Right forelimb (tissue), 1 donor: ENCODE measurements at places on chromosomes 1 and 21.

GRCh38 chr1:184260382-184260781 is 126.4 kb upstream of the C1orf21 start:
- no peak for DNase-seq

DNA sequence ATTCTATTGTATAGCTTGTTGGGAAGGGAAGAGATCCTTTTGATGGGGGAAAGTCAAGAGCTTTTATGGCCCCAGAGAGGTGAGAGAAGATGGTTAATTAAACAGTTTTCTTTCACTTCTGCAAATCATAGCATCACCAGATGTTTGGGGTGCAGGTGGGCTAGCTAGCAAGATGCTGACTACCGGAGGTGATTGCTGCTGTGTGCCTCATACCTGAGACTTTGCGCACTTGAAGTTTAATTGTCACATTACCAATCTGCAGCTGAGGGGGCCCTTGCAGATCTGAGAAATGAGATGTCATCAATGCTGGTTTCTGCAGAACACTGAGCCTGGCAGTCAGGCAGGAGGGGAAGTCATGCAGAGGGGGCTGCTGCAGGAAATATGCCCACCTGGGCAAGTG is 73.9 kb downstream of the SNRPE start:
- no peak for DNase-seq

- DNase-seq, result peak; percentile 78
Observed at GRCh38 chr1:58968360-58968952, 184.6 kb upstream of the JUN start.

- no peak for DNase-seq
Observed at GRCh38 chr1:91513160-91513559, 12.5 kb downstream of the CDC7 start.

GRCh38 chr1:183235503-183235902 is 49.4 kb downstream of the LAMC2 start:
- DNase-seq, result no peak

- DNase-seq, result no peak
Observed at GRCh38 chr1:200917291-200917817, 22.7 kb downstream of the INAVA start.

DNA sequence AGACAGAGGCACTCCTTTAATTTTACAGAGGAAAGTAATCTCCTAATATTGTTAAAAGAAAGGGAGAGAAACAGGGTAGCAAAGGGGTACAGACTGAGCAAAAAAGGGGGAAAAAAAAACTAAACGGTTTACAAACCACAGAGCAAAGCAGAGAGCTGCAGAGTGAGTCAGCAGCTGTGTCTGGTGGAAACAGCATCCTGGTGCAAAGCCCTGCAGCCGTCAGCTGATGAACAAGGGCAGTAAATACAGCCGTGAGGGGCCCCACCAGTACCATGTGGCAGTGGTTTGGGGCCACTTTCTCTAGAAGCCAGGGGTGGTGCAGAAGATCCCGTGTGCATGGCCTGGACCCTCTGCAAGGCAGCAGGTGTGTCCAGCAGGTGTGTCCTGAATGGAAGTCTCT is 111.3 kb downstream of the ERG start:
- DNase-seq, result no peak

DNA sequence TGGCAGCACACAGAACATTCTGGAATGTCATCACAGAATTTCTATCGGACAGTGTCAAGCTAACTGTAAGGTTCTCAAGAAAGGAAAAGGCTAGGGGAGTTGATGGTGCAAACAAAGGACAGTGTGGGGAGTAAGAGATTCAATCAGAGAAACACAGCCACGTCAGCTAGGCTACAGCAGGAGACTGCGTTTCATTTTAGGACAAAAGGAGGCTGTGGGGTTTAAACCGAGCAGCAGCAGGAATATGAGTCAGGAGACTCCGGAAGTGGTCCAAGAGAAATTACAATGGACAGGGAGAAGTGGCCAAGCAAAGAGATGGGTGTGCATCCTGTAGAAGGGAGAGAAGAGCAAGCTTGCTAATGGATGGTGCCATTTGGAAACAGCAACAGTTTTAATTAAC is 37.4 kb upstream of the C1orf198 start:
- no peak for DNase-seq

DNA sequence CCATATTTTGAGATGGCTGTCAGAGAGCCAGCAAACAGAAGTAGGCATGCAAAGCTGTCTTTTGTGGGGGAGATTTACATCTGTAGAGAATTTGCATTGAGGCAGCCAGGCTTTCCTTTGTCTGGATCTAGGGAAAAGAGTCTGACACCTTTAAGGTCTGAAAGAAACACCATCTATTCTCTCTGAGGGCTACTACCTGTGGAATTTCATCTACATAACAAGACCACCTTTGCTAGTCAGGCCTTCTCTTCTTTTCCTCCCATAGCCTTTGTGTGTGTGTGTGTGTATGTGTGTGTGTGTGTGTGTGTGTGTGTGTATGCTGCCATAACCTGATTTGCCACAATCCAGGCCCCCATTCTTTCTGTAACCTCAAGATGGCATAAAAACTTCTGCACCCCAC is 28.4 kb upstream of the DMRTB1 start:
- no peak for DNase-seq

DNA sequence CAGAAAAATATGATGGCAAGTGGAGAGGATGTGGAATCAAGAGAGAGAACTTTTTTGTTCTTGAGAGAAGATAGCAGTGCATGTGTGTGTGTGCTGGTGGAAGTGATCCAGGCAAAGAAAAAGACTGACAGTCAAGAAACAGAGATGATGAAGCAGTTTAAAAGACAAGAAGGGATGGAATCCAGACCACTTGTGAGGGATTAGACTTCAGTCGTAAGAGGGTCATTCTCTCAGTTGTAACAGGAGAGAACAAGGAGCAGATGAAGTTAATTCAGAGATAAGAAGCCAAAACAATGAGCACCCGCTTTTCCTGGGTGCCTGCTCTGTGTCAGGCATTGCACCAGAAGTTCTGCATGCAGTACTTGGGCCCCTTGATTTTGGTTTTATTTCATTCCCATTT is 76.6 kb downstream of the RNF220 start:
- DNase-seq, result no peak

- no peak for DNase-seq
Observed at GRCh38 chr1:25715888-25716287, 84.1 kb upstream of the SELENON start.

DNA sequence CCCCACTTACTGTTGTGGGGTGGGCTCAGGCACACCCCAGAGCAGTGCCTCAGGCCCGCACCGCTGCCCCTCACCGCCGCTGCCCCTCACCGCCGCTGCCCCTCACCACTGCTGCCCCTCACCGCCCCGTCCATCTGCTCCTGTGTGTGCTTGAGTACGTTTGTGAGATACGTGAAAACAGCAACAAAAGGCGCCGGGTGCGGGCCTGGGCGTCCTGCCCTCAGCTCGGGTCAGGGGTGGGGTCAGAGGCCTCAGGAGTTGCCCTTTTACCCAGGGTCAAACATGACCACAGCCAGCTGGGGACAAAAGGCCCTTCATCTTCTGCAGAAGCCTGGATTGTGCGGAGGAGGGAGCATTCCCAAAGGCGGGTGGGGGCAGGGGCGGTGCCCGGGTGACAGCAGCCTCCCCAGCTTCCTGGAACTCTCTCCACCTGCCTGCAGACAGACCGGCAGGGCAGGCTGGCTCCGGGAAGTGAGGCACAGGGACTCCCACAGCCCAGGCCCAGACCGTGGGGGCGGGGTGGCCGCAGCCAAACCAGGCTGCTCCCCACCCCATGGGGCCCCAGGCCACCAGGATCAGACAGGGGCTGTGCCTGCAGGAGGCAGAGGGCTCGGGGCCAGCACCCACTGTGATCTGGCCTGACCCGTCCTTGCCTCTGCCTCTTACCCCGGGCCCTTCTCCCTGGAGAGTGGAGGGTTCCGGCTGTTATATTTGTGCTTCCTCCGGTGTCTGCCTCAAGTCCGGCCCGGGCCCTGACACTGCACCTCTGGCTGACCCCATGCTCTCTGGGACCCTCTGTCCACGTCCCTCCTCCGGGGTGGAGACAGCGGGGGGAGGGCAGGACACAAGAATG is 2.3 kb upstream of the VWA1 start:
- DNase-seq, result peak; percentile 78

- DNase-seq, result no peak
Observed at GRCh38 chr1:25683731-25684130, 67.1 kb downstream of the MAN1C1 start.

GRCh38 chr21:40178726-40179125 is 311.5 kb downstream of the PCP4 start:
- DNase-seq, result no peak

- no peak for DNase-seq
Observed at GRCh38 chr1:24692351-24692980, 49.4 kb downstream of the SRRM1 start.

GRCh38 chr1:201255479-201256362 is 27.6 kb upstream of the PKP1 start:
- no peak for DNase-seq

DNA sequence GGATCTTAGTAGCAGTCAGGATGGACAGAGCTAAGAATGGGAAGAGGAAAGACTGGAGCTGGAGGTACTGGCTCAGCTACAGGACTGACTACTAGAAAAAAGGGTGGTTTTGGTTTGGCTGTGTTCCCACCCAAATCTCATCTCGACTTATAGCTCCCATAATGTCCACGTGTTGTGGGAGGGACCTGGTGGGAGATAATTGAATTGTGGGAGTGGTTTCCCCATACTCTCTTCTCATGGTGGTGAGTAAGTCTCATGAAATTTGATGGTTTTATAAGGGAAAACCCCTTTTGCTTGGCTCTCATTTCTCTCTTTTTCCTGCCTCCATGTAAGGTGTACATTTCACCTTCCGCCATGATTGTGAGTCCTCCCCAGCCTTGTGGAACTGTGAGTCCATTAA is 466.5 kb upstream of the DEPDC1 start:
- DNase-seq, result no peak

DNA sequence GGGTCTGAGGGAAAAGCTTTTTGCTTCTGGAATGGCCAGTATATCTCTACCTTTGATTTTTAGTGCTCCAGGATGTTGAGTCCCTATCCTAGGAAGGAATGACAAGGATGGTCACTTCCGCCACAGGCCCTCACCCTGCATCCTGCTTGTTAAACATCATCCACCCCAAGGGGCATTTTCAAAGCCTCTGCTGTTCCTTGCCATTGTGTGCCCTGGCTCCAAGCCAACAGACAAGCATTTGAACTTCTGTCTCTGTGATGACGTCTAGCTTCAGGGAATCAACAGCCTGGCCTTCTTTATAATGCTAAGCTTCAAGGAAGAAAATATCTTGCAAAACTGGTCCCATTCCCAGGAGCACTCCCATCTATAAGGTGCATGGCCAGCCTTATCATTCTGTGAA is 12.3 kb upstream of the JAM2 start:
- no peak for DNase-seq

GRCh38 chr1:12439073-12439472 is 178.9 kb downstream of the DHRS3 start:
- DNase-seq, result no peak

GRCh38 chr1:19504796-19505692 is 19.7 kb upstream of the CAPZB start:
- no peak for DNase-seq

GRCh38 chr1:70140343-70140742 is 65.0 kb downstream of the LRRC40 start:
- peak; percentile 51 for DNase-seq

- DNase-seq, result peak; percentile 12
Observed at GRCh38 chr1:17199267-17200044, 5.5 kb upstream of the PADI1 start.

- no peak for DNase-seq
Observed at GRCh38 chr1:44437107-44437716, 32.2 kb downstream of the RNF220 start.

DNA sequence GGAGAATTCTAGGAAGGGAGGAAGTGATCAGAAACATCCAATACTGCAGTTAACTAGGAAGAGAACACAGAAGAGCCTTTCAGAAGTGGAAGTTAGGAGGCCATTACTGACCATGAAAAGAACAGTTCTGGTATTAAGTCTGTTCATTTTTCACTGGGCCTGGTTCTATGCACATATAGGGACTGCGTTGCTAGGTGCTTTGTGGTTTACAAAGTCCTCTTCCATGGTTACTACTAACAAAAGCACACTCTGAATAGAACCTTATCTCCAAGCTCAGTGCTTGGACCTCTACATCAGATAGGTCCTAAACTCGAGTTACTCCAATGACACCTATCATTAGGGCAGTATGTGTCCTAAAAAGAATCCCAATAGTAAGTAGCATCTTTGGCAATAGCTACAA is 75.4 kb downstream of the RPAP2 start:
- no peak for DNase-seq

DNA sequence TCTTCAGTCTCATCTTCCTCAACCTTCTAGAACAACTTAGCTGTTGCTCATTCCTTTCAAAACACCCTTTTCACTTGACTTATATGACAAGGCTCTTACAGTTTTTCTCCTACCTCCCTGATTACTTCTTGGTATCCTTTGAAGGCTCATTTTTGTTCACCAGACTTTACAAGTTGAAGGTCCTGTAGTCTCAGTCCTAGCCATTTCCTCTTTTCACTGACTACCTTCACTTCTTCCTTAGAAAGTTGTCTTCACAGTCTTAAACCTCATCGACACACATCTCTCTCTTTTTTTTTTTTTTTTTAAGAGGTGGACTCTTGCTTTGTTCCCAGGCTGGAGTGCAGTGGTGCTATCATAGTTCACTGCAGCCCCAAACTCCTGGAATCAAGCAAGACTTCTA is 6.6 kb upstream of the TP53BP2 start:
- DNase-seq, result no peak

- DNase-seq, result peak; percentile 51
Observed at GRCh38 chr21:31945546-31945945, 72.7 kb downstream of the HUNK start.

DNA sequence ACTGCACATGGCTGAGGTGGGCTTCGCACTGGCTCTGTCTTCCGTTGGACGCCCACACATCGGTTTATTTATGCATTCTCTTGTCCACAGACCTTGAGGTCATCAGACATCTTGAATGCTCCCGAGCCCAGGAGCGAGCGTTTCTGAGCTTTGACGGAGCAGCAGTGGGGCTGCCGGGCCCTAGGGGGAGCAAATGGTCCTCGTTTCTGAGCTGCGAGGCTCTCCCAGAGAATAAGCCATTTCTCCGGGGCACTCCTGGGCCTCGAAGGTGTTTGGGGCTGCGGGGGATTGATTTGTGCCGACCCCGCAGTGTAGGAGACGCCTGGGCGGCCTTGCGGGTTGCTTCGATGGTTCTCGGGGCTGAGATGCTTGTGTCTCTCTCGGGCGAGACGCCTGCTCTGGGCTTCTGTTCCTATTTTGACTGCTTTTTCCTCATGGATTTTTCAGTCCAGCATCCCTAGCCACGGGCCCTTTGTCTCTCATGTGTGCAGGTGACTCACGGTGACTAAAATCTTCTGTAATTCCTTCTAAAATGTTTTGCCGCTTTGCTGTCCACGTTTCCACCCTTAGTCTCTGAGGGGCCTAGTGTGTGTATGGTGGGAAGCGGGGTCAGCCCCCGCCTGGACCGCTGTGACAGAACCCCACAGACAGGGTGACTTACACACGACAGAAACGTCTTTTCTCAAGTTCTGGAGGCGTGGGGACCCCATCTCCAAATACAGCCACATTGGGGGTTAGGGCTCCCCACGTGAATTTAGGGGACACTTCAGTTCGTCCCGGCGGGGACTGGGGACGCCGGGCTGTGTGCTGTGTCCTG is 62.1 kb downstream of the FAAP20 start:
- no peak for DNase-seq
